ENCODE measurements at places on chromosomes 2 and 18.

- no peak for DNase-seq
Observed at GRCh38 chr18:50359806-50360205, 15.0 kb upstream of the SKA1 start.

GRCh38 chr2:23506531-23507266 lies 121.7 kb downstream of the KLHL29 start:
- no peak for DNase-seq

- DNase-seq, result no peak
Observed at GRCh38 chr18:34050661-34051060, 174.1 kb downstream of the NOL4 start.

GRCh38 chr18:10401930-10402329 lies 52.5 kb upstream of the APCDD1 start:
- DNase-seq, result no peak

- no peak for DNase-seq
Observed at GRCh38 chr2:190119923-190120590, 57.5 kb upstream of the MSTN start.

GRCh38 chr2:3323360-3324035 lies 54.1 kb downstream of the EIPR1 start:
- DNase-seq, result no peak

DNA sequence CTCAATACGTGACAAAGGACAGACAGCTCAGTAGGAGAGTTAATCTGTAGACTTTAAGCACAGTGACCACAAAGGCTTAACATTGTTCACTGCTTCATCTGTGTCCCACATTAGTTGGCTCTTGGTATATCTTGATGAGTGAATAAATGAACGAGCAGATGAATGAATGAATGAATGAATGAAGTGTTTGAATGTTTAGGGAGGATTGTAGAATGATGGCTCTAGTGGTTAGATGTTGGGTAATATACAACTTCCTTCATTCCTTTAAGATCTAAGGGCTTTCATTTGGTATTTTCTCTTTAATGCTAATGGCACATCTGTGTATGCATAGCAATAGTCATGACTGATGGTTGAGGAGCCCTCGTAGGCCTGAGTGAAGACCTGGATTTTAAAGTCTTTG lies 40.5 kb downstream of the ZNF407 start:
- DNase-seq, result no peak
